Upper lobe of right lung (tissue), 1 donor: ENCODE measurements at places on chromosomes 4 and X. TPM values are rescaled to one million over a fixed set of nuclear protein-coding genes. Genes with fewer than 3 reads are reported as not detected.

DNA sequence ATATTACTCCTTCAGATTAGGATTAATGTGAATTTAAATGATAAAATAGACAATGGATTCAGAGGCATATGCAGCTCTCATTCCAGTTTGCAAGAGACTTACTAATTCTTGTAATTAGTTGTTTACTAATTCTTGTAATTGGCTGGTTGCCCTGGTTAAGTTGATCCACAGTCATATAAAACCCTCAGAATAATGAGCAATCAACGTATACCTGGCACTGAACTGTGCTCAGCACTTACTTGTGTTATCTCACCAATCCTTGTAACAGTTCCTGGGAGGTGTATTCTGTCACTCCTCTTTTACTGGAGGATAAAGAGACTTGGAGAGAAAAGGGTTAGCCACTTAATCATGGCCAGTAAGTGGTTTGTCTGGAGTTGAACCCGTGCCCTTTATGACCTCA is 10.5 kb downstream of the HERC5 start:
- H3K27ac ChIP-seq: no peak overlapping the region
- H3K27me3 ChIP-seq: no peaks in the 10 kb centered on the region
- DNase-seq: no peak
- no peak overlapping the region for H3K4me3 ChIP-seq
- no peaks in the 10 kb centered on the region for H3K4me1 ChIP-seq
- H3K36me3 ChIP-seq: peaks cover 41% of the 10 kb centered on the region

DNA sequence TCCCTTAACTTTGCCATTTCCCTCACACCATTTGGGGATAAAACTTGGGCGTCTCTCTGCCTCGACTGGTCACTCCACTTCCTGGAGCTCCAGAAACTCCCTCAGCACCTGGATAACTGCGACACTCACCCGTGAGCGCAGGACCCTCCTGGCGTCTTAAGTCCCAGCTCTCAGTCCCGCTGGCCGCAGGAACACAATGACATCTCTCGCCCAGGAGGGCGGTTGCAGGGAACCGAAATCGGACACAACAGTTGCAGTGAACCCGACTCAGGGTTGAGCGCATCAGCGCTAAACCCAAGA is 370.9 kb upstream of the SMIM31 start:
- H3K4me3 ChIP-seq: no peak overlapping the region
- DNase-seq: no peak
- H3K27me3 ChIP-seq: peaks cover 37% of the 10 kb centered on the region
- H3K27ac ChIP-seq: no peak overlapping the region

The OPHN1 gene
- total RNA-seq: 9.8 TPM

The BGN gene
- total RNA-seq: 205 TPM
